A549 (cell line): ENCODE measurements at places on chromosomes 12 and 14. TPM values are rescaled to one million over a fixed set of nuclear protein-coding genes. Genes with fewer than 3 reads are reported as not detected.
A peak's percentile ranks its signal among the peaks of the same experiment; 100 is the strongest.

GRCh38 chr14:51653079-51653774 lies 1.5 kb downstream of the FRMD6 start:
- DNase-seq: peak; percentile 58

DNA sequence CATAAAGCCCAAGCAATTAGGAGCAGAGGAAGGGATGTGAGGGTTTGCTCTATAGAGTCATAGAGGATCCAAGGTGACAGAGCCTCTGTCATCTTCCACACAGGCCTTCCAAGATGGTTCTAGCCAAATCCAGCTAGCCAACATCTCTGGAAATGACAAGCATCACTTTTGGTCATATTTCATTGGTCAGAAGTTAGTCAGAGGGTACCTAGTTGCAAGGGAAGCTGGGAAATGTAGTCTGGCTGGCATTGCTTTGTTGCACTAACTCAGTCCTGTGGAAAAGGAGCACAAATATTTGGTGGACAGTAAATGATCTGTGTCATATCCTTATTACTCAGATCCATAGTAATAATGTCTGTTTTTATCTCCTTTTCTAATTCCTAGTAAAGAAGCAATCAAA lies 715.7 kb downstream of the NRXN3 start:
- DNase-seq: no peak

The PRIMA1 gene
- polyA plus RNA-seq: 0.16 to 0.20 TPM (median 0.17 TPM) in 3 replicates

The OR11H12 gene
- not detected in 3 replicates for polyA plus RNA-seq

DNA sequence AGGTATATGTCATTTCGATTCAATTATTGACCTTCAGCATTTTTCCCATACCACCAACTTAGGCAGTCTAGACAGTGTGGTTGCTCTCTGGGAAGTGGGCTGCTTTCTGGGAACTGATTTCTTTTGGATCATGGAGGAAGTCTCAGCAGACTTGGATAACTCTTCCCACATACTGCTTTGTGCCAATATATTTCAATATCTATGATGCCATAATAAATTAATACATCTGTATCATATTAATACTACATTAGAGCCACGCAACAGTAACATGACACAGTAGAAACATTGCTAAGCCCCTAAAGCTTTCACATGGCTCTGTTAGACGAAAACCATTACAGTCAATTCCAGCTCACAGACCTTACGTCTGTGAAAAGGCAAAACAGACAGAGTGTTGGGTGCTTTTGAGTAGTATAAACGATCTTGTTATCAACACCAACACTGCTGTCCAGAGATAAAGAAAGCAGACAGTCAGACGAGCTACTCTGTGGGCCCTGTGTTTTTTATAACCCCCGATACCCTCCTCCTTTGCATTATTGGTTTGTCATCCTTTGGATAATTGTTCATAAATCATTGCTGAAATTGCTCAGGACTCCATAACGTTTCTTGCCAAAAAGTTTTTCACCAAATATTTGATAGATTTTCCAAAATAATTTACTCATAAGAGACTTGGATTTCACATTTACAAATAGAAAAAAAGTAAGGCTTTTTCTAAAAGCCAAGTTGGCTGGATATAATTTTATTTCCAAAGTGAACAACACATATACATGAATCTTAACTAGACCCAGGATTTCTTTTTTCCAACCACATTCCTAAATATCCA lies 439.7 kb downstream of the ADAMTS20 start:
- no peak for DNase-seq

The LHX5 gene
- not detected in 3 replicates for polyA plus RNA-seq

DNA sequence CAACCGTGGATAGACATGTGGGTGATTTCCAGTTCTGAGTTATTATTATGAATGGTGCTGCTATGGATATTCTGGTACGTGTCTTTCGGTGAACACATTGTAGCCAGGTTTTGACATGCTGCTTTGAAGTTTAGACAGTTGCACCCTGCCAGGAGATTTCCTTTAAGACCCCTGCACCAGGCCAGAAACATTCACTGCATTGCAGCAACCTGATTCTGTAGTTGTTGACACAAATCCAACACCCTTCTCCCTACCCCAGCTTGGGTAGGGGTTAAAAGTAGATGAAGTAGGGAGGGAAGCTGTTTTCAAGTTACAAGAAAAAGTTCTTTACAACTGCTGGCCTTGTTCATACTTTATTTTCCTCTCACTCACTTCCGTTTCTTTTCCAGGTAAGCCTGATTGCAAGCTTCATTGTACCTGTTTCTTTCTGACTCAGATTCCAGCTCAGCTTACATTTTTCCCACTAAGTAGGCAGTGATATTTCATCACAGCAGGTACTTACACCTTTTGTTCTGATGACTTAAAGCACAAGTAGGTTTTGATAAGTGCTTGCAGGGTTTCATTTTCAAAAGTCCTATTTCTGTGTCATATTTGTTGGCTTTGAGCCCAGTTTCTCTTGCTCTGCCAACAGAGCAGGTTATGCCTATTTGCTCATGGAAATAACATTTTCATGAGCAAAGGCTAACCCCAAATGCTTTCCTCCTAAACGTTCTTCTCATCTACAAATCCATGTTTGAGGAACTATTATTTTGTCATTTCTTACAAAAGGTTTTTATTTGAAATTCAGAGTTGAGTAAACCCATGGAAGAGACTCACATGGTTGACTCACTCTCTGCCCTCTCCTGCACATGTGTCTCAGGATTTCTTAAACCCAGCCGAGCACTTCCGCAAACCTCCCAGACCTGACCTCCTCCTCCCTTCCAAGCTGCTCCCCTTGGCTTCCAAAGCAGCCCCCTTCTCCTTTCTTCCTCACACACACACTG lies 12.1 kb upstream of the LTA4H start:
- peak; percentile 74 for DNase-seq

GRCh38 chr14:106831322-106831720 lies 1304.9 kb downstream of the TMEM121 start:
- peak; percentile 75 for DNase-seq

DNA sequence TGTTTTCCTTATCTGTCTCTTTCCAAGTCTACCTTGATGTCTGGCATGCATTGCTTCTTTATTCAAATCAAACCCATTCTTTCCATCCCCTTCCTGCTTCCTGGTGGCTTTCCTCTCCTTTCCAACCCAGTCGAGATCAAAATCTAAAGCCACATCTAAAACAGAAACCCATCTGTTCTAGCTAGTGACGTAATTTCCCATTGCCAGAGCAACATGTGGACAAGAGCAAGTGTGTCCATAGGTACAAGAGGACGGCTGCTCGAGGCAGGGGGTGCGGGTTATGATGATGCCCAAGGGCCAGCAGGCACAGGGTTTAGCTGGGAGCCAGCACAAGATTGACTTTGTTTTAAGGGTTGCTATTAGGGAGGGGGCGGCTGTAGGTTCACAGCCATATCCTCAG lies 7.0 kb downstream of the KRT80 start:
- no peak for DNase-seq

The TSHR gene
- not detected in 3 replicates for polyA plus RNA-seq

DNA sequence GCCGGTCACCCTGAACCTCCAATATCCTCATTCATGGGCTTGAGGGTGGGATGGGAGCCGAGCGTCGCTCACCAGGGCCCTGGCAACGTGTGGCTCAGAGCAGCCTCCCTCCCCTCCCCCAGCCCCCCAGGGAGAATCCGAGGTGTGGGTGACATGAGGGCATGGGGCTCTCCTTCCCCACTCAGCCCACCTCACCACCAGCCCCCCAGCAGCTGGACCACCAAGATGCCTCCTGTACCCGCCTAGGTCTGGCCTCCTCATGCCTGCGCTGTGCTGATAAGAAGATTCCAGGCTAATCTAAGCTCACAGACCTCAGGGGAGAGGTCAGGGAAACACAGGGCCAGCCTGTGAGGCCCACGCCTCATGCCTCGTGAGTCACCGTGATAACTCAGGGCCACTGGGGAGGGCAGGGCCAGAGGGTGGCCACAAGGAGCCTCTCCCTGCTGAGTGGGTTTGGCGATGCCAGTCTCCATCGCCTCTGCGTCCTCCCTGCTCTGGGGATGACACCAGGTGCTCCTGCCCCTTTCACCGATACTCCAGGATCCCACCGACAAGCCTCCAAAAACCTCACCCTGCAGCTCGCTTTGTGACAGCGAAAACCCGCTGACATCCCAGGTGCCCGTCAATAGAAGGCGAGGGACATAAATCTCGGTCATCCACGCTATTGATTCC lies 56.9 kb downstream of the TESC start:
- DNase-seq: peak; percentile 48

DNA sequence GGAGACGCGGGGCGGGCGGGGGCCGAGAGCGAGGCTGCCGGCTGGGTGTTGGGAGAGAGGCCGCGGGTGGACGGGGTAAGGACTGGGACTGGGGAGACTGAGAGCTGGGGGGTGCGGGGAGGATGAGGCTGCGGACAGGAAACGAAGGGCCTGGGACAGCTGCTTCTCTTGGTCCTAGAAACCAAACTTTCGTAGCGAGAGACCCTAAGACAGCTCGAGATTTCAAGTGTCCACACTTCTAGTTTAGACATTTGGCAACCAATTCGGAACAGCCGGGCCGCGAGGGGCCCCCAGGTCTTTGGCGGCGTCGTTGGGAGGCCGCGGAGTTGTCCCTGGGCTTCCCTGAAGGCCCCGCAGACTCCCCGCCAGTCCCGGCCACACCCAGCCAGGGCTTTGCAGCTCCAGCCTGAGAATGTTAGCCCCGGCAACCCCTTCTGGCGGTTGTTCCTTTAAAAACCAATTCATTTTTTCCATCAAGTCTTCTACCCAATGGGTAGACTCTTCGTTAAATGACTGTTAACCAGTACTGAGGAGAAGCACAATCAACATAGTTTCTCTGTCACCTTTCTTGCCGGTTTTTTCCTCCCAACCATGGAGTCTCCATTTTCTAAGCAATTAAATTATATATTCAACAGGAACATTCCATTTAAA lies 11.5 kb downstream of the NKX2-1 start:
- DNase-seq: no peak

The TBC1D30 gene
- polyA plus RNA-seq: 0.65 to 0.85 TPM (median 0.67 TPM) in 3 replicates

- no peak for DNase-seq
These were observed 219.5 kb upstream of the TMEM132C start for GRCh38 chr12:128047266-128048060.

The BCL11B gene
- 0.31 to 0.49 TPM (median 0.42 TPM) in 3 replicates for polyA plus RNA-seq

DNA sequence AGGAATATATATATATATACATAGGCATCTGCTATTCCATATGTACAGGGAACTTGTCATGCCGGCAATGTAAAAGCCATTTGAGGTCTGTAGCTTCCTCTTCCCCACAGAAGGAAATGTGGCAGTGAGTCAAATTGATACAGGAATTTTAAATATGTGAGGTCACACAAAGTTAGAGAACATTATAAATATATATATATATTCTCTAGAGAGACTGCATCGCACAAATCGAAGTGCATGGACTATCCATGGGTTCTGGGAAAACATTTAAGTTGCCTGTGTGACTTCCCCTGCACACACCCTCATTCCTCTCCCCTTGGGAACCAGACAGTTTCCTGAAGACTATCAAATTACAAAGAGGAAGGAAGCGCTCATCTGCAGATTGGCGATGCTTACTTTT lies 100.9 kb upstream of the CCDC91 start:
- DNase-seq: peak; percentile 17

The DNAH10 gene
- 0.14 to 0.37 TPM (median 0.37 TPM) in 3 replicates for polyA plus RNA-seq

DNA sequence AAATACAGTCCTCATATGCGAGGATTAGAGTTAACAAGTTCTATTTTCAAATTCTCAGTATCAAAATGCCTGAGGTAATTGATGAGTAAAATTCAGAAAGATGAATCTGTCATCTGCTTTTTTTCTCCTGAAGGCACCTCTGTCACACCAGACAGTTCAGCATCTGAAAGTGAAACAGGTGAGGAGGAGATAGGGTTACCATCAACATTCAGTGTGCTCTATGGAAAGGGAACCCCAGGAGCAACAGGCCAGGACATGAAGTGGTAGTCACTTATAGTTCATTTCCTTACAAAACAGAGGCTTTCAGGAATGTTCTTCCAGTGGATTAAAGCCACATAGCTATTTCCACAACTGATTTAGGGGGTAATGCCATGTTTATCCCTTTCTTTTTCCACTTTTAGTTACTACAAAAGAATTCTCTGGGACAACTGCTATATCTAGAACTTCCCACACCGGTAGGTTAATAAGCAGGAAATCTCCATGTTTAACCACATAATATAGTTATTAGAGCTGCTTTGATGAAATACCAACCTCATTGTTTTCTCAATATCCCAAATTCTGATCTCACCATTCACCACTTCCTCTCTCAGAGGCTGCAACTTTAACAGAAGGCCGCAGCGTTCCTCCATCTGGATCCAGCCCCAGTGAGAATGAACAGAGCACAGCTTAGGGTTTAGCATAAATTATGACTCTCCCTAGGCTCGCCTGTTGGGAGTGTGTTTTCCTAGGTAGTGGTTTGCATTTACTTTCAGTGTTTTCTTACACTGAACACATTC lies 177.0 kb upstream of the CNTN1 start:
- no peak for DNase-seq

DNA sequence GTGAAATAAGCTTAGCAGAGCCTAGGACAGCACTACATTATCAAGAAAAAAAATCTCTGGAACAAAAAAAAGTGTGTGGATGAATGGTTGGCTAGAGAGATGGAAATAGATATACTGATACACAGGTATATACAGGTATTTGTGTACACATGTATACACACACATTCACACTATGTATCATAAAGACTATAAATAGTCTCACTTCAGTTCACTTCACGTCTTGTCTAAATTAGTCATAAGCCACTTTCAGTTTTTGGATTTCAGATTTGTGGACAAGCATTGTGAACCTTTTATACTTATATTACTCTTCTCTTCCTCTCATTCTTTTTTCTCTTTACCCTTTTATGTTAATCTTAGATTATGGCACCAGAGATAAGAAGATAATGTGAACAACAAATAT lies 41.8 kb upstream of the SLC6A15 start:
- no peak for DNase-seq

The LUM gene
- polyA plus RNA-seq: 0.58 to 1.2 TPM (median 0.84 TPM) in 3 replicates

DNA sequence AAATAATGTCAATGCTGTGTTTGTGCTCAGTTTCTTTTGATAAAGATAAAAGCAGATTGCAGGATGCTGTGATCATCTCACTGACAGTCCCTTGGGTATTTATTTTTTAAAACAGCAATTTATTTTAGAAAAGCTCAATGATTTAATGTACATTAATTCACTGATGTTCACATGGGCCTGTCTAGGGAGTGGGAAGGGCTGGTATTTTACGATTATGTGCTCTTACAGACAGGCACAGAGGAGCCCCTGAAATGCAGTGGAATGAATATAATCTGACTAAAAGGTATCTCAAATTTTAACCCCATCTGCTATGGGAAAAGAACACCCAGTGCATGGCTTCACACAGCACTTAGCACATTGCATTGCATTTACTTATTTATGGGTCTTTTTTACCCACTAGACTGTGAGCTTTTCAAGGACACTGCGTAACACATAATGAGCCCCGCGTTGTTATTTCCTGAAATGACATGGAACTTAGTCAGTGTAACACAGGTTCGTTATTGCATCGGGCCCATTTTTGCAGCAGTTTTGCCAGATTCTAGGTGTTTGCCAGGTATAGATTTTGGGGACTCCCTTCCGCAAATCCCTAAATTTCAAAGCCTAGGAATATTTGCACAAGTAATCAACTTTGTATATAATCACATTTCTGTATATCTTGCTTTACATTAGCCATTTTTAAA lies 425.3 kb upstream of the FBXO33 start:
- no peak for DNase-seq

The TAS2R31 gene
- 0.17 to 0.30 TPM (median 0.28 TPM) in 3 replicates for polyA plus RNA-seq

The STYX gene
- polyA plus RNA-seq: 6.6 to 7.6 TPM (median 7.6 TPM) in 3 replicates

- no peak for DNase-seq
These were observed 17.3 kb downstream of the KLRK1 start for GRCh38 chr12:10372559-10372958.
